ENCODE measurements at places on chromosomes 5 and 9. TPM values are rescaled to one million over a fixed set of nuclear protein-coding genes. Genes with fewer than 3 reads are reported as not detected.

Gene TAL2
- 0.12 TPM for total RNA-seq

Gene SNCB
- 2.8 TPM for total RNA-seq

Gene OR2V1
- total RNA-seq: not detected

Gene MEF2C
- total RNA-seq: 10.9 TPM

Gene ARSI
- 18.1 TPM for total RNA-seq

Gene CCDC192
- not detected for total RNA-seq

Gene CDC25C
- 22.4 TPM for total RNA-seq

Gene ADCY2
- total RNA-seq: under 0.01 TPM

Gene LHFPL2
- 72.5 TPM for total RNA-seq
